ENCODE measurements at places on chromosomes 12 and 14. TPM values are rescaled to one million over a fixed set of nuclear protein-coding genes. Genes with fewer than 3 reads are reported as not detected.

GRCh38 chr12:77850129-77850528 is 19.4 kb downstream of the NAV3 start:
- no peak for DNase-seq

DNA sequence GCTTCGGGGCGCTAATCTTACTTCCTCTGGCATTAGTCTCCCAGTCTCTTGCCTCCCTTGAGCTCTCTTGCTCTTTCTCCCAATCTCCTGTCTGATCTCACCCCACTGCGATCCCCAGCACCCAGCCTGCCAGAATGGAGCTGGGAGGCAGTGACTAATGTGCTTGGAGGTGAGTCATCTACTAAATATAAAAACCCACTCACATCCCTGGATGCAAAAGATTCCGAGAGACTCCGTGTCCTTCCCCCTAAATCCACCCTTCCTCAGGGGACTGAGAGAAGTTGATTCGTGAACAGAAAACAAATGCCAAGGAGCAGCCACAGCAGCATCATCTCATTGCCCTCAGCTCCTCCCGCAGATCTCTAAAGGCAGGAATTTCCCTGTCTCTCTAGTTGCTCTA is 45.7 kb upstream of the KCNA5 start:
- no peak for DNase-seq

DNA sequence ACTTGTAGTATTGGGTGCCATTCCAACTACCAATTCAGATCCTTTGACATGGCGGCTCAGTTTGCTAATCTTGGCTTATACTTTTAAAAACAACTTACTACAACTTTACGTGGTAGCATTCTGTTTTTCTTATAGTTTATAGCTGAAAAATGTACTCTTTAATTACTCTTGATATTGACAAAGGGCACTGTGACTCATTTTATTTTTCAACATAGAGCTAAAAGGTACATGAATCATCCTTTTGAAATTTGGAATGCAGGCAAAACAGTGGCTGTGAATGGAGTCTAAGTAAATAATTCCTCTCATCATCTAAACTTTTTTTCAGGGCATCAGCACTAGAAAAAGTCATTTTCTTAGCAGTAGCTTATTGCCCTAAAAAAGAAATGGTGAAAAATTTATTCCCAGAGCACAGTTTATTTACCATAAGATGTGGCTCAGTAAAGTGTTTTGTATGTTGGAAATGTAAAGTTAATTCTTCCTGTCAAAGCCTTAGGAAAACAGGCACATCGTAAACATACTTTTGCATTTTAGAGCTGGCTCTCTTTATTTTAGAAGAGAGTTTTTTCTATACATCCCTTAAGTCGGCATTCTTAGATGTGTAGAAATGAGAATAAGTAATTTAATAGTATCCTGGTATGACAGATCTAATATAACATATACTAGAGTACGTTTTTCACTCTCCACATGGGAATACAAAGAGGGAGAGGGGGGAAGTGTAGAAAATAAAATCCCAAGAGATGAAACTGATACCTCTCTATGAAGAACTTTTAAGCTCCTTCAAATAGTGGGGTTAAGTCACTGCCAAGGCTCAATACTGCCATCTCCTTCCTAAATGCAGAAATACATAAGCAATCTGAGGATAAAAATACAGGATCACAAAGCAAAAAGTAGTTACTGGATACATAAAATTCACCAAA is 55.2 kb downstream of the SLC25A21 start:
- no peak for DNase-seq

DNA sequence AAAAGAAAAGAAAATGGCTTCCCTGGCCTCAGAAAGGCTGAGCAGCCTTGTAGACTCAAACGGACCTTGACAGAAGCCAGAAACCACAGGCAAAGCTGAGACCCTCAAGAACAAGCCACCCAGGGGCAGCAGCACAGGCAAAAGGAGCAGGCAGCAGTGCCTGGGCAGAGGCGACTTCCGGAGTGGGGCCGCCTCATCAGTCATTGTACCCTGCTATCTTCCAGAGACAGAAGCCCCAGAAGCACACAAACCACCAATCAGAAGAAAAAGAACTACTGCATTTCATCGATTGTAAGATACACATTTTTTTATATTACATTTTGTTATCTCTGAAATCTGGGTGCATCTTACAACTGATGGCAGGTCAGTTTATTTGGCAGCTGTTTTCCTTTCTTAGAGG is 58.2 kb upstream of the ZFP36L1 start:
- no peak for DNase-seq

DNA sequence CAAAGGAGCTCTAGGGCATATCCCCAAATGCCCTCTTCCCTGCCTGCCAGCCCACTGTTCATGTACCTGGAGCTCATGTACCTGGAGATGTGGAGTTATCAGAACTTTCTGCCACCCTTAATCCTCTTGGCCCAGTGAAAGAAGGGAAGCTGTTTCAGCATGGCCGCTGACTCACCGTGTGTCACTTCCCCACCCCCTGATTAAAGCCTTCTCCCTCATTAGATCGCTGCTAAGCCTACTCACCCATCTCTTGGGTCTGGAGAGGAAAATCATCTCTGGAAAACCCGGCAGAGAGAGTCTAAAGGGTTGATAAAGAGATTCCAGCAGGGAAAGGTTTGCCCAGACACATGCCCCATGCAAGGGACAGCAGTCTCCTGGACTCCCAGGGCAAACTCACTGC is 4.5 kb upstream of the LTBP2 start:
- no peak for DNase-seq

GRCh38 chr12:31931796-31932715 is 27.2 kb upstream of the RESF1 start:
- DNase-seq = no peak

DNA sequence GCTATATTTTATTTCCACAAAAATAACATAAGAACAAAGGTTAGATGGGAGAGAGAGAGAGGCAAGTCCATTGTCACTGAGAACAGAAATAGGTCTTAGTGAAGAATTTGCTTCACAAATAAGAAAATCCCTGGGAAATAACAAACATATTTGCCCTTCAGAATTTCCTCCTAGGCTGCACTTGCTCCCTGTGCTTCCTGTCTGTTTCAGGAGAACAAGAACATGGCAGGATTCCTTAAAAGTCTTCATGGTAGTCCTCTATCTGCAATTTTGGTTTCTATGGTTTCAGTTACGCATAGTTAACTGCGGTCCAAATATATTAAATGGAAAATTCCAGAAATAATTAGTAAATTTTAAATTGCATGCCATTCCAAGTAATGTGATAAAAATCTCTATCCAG is 34.1 kb downstream of the SENP1 start:
- no peak for DNase-seq

DNA sequence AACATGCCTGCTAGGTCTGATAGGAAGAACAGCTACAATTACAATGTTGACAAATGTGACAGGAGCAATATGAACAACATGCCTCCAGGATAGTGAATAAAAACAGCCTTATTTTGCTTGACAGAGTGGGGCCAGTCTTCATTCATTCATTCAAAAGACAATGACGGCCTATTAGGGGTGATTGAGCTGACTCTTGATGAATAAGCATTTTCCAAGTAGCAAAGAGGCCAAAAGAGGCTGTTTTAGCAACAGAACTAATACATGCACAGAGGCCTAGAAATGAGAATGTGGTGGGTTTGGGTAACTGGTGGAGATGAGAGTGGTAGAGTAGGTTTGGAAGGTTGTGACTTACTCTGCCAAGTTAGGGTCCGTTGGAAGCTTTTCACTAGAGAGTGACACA is 138.3 kb downstream of the APAF1 start:
- DNase-seq = no peak

- no peak for DNase-seq
Observed at GRCh38 chr14:42057111-42057510, 450.4 kb downstream of the LRFN5 start.

- DNase-seq = peak; percentile 59
Observed at GRCh38 chr14:87615822-87616679, 376.9 kb downstream of the GALC start.

GRCh38 chr12:75505706-75506312 is 5.6 kb downstream of the KRR1 start:
- no peak for DNase-seq

DNA sequence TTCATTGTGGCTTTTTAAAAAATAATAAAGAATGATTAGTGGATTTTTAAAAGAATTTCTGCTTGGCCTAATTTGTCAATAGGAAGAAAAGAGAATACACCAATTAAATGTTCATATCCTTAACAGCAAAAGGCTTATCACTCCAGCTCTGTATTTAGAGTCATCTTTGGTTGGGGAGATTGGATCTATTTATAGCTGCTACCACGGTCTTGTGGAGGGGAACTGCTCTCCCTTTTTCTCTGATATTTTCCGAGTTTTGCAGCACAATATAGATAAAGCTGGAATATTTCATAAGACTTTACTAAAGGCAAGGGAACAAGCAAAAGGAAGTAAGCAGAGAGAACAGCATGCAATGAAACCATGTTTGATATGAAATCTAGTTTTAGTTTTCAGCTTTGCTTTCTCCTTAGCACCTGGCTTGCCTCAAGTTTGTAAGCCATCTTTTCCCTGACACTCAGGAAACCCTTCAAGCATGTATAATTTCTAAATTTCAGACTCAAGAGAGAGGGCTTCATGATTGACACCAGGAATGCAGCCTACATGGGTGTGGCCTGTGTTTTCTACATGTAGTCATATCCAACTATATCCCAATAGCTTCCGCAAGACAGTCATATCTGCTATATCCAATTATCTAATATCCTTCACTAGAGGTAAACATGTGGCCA is 35.2 kb downstream of the BRMS1L start:
- no peak for DNase-seq

The BEST3 gene
- not detected for total RNA-seq

The LRR1 gene
- total RNA-seq = 5.2 TPM

Measured in thyroid gland (tissue), 4 donors.